ENCODE measurements at places on chromosomes 12 and 14.

DNA sequence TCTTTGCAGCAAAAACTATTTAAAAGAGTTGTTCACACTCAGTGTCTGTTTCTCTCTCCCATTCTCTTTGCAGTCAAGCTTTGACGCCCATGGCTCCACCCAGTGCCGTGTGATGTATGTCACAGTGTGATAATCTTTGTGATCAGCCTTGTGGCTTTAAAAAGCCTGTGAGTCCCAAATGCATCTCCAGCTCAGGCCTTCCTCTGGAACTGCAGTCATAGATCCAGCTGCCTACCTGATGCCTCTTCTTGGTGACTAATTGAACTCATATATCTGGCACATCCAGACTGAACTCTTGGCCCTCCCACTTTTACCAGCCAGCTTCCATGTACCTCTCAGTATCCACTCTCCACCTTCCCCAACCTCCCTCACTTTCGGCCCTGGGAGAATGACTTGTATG is 182.8 kb upstream of the ARHGAP5 start:
- DNase-seq: no peak

DNA sequence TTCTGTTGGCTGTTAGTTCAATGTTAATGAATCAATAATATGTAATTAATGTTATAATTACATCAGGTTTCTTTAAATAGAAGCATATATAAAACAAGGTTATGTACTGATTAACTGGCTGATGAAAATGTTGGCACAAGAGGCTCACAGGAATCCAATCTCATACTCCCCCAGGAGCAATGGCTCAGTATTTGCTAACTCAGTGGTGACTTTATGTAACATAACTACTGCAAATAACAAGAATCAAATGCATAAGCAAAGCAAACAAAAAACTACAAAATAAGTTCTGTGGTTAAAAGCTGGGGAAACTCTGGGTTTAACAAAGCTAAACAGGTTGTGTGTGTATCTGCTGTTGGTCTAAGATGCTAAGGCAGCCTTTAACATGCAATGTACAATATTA is 27.7 kb upstream of the BBS10 start:
- DNase-seq: no peak

GRCh38 chr12:88552610-88553079 is 27.6 kb downstream of the KITLG start:
- peak; percentile 64 for DNase-seq

GRCh38 chr12:76313299-76313698 is 34.9 kb downstream of the BBS10 start:
- no peak for DNase-seq

DNA sequence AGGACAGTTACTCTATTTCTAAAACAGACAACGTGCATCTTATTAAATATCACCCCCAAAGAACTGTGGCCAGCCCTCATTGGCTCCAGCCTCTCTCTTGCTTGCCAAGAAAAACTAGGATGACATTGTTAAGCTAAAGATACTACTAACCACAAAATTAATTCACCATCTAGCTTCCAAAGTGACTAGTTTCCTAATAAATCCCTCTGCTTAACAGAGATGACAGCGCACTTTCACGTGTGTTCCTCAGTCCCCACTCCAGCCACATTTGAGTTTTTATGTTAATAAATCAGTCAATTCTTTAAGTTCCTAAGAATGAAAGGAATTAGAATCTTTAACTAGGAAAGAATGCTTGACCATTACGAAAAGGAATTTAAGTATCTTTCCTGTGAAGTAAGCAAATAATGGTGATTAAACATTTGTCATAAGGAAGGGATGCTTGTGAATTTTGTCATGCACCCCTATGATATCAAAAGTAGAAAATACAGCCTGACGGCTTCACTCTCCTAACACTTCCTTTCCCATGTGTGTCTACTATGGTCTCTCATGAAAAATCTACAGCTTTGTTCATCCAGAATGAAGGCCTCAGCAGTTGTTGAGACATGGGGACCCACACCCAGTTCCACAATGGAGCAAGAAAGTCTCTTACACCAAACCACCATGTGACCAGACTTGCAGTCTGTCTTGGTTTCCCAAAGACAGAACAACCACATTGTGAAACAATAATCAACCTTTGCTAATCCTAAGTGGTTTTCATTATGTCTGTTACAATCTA is 8.1 kb downstream of the CORO1C start:
- peak; percentile 97 for DNase-seq

GRCh38 chr14:99235582-99236320 is 36.2 kb downstream of the BCL11B start:
- DNase-seq: no peak

All from fibroblast of skin of back (primary cell).